ENCODE measurements at places on chromosomes 11 and 22.
A peak's percentile ranks its signal among the peaks of the same experiment; 100 is the strongest.

GRCh38 chr11:68584991-68585524, 99.3 kb upstream of the GAL start:
- DNase-seq, result no peak

- no peak for DNase-seq
These were observed 11.7 kb downstream of the MS4A4A start for GRCh38 chr11:60292145-60292544.

- DNase-seq, result no peak
These were observed 14.1 kb upstream of the HTR3A start for GRCh38 chr11:113960702-113961330.

GRCh38 chr11:124195189-124195734, 12.1 kb downstream of the OR10D3 start:
- DNase-seq, result peak; percentile 50

All from fibroblast of skin of right quadriceps (primary cell).